Left renal cortex interstitium (tissue), 4 donors: ENCODE measurements at places on chromosomes 13 and 19.
A peak's percentile ranks its signal among the peaks of the same experiment; 100 is the strongest.

DNA sequence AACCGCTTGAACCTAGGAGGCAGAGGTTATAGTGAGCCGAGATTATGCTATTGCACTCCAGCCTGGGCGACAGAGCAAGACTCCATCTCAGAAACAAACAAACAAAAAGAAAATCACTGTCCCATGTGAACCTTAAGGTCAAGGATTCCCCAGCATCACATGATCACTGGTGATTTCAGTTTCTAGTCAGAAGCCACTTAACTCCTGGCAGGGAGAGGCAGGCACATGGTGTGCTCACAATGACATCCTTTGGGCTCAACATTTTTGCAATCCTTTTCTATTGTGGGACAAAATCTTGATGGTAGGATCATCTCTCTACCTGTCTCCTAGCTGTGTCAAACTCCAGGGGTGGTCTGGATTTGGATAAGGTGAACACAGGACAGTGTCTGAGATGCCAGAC is 12.1 kb downstream of the AKAP8 start:
- no peak for DNase-seq

GRCh38 chr19:53007606-53008005 is 6.1 kb upstream of the ERVV-1 start:
- DNase-seq, result no peak

GRCh38 chr13:112965573-112966115 is 3.4 kb upstream of the MCF2L start:
- DNase-seq, result no peak

- DNase-seq, result no peak
These were observed 36.9 kb upstream of the STARD13 start for GRCh38 chr13:33322543-33322809.

GRCh38 chr13:32737679-32738078 is 151.4 kb downstream of the PDS5B start:
- no peak for DNase-seq

DNA sequence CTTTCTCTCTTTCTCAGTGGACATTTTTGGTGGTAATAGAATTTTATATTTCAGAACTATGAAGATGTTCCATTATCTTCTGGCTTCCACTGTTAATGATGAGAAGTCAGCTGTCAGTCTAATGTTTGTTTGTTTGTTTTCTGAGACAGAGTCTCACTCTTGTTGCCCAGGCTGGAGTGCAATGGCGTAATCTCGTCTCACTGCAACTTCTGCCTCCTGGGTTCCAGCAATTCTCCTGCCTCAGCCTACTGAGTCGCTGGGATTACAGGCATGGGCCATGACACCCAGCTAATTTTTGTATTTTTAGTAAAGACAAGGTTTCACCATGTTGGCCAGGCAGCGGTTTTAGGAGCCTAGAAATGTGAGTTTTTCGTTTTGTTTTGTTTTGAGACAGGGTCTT is 4.7 kb downstream of the ZNF317 start:
- DNase-seq, result no peak

DNA sequence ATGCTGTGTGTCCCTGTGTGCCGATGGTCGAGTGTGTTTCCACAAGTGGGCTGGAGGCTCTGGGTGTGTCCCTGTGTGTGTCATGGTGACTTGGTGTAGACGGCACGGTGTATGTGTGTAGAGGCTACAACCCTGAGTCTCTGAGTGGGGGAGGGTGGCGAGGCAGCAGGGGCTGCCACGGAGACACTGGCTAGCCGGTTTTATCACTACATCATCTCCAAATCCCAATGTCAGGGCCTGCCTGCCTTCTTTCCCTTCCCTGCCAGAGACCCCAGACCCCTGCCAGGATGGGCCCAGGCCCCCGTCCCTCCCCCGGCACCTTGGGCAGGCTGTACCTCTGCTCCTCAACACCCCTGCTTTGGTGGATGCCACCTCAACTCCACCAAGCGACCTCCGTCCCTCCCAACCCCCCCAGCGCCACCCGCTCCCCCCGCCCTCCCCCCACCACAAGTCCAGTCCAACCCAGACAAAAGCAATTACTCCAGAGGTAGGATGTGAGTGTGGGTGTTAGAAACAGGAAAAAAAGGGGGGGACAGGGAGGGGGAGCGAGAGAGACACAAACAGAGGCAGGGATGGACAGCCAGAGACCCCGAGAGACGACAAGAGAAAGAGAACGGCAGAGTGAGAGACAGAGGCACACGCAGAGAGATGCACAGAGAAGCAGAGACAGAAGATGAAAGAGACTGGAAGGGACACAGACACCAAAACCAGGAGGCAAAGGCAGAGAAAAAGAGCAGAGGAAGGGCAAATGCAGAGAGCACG is 21.6 kb upstream of the POU2F2 start:
- no peak for DNase-seq

- no peak for DNase-seq
These were observed 14.9 kb upstream of the INTS6 start for GRCh38 chr13:51467730-51468129.

GRCh38 chr13:33138441-33138840 is 122.2 kb downstream of the KL start:
- no peak for DNase-seq

DNA sequence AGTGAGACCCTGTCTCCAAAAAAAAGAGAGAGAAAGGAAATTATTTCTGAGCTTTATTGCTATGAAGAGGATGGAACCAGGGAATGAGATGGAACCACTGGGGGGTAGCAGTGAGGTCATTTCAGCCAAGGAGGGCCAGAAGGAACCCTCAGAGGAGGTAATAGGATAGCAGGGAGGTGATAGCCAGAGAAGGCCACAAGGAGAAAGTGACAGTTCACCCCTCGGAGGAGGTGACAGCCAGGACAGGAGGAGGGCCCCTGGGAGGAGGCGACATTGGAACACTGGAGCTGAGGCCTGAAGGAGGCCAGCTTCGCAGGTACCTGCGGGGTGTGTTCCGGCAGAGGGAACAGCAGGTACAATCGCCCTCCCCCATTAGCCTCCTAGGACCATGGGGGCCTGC is 675 bp upstream of the PGPEP1 start:
- DNase-seq, result no peak

GRCh38 chr19:17555480-17555928 is at the start of gene COLGALT1:
Gene COLGALT1, plus strand, starts transcription at chr19:17555649. Its CDS starts 65 bp downstream, at chr19:17555714.
- DNase-seq, result peak; percentile 84

DNA sequence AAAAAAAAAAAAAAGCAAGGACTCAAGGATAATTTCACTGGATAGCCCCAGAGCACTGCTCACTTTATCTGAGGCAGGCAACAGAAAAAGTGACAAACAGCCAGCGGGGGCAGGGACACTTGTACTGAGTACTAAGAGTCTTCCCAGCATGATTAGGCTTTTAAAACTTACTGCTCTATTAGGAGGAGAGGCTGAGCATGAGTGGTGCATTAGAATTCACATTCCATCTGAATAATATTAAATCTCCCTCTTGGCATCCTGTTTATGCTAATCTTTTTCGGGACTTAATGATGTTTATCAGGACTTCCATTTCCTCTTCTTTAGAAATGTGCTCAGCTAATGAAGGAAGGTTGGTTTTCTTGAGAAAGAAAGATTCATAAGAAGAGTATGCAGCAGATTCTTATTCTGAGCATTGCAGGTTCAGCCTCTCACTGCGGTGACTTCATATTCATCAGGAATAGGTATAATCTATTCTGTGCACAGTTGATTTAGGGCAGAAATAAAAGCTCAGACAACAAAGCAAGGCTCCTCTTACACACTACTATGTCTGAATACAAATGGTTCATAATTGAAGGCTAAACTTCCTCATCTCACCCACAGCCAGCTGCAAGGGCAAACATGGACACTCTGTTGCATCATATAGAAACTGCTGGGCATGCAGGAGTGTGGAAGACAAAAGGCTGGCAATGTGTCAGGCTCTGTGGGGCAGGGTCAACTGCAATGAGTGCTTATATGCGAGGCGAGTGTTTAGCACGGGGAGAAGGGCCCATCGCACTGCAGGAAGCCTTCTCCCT is 107.0 kb downstream of the KL start:
- DNase-seq, result no peak

- no peak for DNase-seq
These were observed 47.5 kb upstream of the ZNF43 start for GRCh38 chr19:21883516-21883915.

- no peak for DNase-seq
These were observed 11.4 kb downstream of the LPAR6 start for GRCh38 chr13:48401480-48401879.

- DNase-seq, result no peak
These were observed 101.2 kb downstream of the SPRY2 start for GRCh38 chr13:80239571-80240255.

DNA sequence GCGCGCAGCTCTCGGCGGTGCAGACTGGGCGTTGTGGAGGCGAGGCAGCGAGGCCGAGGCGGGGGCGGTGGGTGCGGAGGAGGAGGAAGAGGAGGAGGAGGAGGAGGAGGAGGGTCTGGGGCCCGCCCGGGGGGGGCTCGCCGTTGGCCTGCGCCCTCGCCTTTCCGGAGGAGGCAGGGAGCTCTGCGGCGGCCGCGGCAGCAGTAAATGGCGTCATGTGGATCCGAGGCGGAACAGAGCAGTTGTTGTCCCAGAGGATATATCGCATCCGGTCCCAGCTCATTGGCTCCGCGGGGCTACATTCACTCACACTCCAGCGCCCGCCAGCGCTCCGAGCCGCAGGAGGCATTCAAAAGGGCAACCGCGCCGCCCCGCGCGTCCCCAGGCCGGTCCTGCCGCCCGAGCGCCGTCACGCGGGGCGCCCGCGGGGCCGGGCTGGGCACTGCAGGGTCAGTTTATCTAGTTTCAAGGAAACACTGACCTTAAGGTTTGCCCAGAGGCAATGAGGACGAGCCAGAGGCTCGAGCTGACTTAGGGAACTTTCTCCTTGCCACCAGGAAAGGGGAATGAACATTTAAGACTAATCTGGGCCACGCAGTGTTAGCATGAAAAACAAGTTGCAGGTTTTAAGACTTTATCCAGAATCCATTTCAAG is at the start of gene SPRY2:
Gene SPRY2, minus strand, starts transcription at position 26 of the 655 bp plus-strand sequence. CDS start 3,421 bp downstream, outside the sequence.
- DNase-seq, result peak; percentile 77

DNA sequence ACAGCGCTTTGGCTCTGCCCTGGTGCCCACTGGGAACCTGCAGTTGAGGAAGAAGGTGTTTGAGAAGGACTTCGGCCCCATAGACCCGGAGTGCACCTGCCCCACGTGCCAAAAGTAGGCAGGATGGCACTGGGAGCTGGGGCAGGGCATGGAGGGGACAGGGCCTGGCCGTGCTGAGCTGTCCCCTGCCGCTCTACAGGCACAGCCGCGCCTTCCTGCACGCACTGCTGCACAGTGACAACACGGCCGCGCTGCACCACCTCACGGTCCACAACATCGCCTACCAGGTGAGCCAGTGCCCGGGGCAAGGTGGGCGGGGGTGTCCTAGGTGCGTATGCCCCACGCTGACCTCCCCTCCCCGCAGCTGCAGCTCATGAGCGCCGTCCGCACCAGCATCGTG is 5.1 kb upstream of the DNM2 start:
- DNase-seq, result no peak
